ENCODE measurements at places on chromosomes 7 and 10.

DNA sequence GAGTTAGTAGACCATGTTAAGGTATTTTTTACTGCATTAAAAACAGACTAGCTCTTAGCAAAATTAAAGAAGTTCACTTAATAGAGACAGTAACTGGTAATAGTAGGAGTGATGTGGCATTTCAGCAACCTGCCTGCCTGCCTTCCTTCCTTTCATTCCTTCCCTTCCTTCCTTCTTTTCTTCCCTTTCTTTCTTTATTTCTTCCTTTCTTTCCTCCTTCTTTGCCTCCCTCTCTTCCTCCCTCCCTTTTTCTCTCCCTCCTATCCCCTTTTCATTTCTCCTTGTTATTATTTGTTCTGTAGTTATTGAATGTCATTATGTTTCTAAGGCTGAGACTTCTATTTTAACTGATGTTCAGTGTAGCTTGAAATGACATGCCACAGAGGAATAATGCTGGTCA, 146.5 kb upstream of the WNT16 start:
- no peak for DNase-seq

DNA sequence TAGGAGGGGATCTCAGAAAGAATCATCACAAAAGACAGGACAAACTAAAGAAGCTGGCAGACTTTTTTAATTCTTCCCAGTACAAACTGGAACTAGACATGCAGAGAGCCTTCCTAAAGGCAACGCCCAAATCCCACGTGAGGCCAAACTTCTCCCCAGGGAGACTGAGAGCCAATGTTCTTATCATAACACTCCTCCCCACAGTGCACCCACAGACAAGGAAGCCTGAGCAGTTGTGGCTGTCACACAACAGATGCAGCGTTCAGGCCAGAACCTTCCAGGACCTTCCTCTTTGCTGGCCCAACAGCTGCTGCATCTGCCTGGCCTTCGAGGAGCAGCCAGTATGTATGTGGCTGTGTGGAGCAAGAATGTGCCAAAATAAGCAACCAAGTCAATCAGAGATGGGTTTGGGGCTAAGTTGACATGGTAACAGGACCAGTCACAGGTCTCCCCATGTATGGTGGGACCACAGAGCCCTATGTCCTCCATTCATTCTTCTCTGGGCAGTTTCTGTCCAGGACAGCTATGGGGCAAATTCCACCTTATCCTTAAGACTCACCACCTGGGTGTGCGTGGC, 34.9 kb downstream of the SRPK2 start:
- DNase-seq = no peak

DNA sequence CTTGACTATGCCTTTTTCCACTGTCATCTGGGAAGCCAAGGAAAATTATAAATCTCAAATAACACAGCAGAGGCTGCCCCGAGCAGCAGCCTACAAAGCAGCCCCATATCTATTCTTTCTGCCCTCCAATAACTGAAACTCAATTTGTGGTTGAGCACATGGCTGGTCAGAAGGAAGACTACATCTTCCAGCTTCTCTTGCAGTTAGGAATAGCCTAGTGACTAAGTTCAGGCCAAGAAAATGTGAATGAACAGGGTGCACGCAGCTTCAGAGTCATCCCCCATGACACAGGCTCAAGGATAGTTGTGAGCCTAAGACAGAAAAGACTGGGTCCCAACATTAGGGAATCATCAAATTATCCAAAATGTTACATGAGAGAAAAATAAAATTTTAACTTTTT, 42.3 kb downstream of the CHCHD3 start:
- no peak for DNase-seq

DNA sequence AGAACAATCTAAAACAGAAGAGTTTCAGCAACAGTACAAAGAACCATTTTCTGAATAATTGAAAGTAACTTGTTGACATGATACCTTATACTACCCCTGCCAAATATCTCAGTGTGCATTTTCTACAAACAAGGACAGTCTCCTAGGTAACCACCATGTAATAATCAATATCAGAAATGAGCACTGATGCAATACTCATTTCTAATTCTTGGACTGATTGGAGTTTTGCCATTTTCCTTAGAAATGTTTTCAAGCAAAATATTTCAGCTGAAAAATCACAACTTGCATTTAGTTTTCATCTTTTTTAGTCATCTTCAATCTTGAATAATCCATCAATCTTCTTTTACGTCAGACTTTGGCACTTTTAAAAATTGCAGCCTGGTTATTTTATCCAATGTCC, 420.2 kb downstream of the CDC14C start:
- no peak for DNase-seq

- peak; percentile 25 for DNase-seq
These were observed at the start of gene FKBP9 for GRCh38 chr7:32957326-32958045. Gene FKBP9, plus strand, starts transcription at chr7:32957440. Its CDS starts 134 bp downstream, at chr7:32957574.

GRCh38 chr7:128842674-128843641, 12.8 kb downstream of the FLNC start:
- DNase-seq = no peak

DNA sequence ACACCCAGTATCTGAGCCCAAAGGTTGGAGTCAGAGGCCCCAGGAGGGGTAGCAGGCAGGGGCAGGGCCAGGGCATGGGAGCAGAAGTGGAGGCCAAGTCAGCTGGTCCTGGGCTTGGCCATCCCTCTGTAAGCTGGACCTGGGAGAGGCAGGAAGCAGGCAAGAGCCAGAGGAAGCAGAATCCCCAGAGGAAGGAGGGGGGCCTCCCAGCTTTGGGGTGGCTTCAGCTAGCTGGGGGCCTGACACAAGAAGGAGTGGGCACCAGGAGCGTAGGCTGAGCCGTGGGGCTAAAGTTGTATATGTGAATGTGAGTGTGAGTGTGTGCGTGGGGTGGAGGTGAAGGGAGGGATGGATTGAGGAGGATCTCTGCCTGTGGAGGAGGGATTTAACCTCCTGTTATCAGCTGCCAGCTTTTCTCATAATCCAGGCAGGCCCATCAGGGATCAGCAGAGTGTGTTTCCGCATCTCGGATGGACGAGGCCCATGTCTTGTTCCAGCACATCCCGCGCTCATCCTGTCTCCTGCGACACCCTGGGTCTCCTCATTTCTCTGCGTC, 54.0 kb downstream of the NEURL1 start:
- DNase-seq = no peak

- DNase-seq = no peak
These were observed 22.7 kb downstream of the BPGM start for GRCh38 chr7:134669388-134669787.

GRCh38 chr10:71276873-71277272, 42.2 kb upstream of the SLC29A3 start:
- no peak for DNase-seq

DNA sequence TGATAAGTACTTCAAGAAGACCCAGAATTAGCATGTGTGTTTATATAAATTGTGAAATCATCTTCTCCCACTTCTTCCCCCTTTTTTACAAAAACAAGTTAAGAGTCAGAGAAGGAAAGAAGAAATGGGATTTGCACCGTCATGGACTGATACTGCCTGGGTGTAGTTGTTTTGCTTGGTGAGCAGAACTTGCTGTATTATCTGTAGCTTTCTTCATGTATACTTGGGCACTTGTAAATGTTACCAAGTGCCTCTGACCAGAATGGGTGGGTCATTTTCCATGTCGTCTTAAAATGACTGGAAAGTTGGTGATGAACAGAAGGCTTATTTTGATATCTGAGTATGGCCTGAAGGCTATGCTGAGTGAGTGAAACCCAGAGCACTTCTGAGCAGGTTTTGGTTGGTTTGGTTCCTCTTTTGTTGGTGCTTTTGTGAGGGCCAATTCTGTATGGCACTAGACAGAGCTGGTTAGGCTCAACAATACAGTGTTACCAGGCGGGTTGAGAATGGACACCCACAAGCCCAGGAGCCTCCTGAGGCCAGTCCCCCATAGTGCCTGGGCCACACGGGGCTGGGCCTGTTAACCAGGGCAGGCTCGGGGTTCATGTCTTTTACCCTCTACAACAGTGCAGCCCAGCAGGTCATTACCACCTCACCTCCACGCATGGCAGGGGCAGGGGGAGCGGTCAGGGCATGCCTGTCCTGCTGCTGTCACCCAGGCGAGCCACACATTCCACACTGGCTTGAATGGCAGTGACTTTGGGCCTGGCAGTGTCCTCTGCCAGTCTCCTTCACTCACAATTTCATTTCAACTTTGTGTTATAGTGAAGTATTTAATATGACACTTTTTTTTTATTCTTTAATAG, 115.1 kb downstream of the CCNY start:
- no peak for DNase-seq

GRCh38 chr7:94440451-94441039, 45.9 kb downstream of the COL1A2 start:
- DNase-seq = no peak

- DNase-seq = no peak
These were observed 33.5 kb downstream of the DPY19L1 start for GRCh38 chr7:35003679-35004303.

DNA sequence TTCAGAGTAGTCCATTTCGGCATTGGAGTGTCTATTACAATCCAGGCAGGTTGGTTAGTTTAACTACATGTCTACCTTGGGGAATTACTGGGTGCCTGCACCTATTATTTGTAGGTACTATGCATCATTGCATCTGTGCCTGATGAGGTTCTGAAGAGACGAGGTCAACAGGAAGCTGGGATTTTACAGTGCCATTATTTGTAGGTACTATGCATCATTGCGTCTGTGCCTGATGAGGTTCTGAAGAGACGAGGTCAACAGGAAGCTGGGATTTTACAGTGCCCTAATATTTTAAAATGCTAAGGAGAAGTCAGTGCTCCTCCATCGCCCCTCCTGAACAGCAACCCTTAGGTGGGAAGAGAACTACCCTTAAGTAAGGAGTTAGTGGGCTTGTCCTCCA, 41.7 kb downstream of the NPY start:
- no peak for DNase-seq

DNA sequence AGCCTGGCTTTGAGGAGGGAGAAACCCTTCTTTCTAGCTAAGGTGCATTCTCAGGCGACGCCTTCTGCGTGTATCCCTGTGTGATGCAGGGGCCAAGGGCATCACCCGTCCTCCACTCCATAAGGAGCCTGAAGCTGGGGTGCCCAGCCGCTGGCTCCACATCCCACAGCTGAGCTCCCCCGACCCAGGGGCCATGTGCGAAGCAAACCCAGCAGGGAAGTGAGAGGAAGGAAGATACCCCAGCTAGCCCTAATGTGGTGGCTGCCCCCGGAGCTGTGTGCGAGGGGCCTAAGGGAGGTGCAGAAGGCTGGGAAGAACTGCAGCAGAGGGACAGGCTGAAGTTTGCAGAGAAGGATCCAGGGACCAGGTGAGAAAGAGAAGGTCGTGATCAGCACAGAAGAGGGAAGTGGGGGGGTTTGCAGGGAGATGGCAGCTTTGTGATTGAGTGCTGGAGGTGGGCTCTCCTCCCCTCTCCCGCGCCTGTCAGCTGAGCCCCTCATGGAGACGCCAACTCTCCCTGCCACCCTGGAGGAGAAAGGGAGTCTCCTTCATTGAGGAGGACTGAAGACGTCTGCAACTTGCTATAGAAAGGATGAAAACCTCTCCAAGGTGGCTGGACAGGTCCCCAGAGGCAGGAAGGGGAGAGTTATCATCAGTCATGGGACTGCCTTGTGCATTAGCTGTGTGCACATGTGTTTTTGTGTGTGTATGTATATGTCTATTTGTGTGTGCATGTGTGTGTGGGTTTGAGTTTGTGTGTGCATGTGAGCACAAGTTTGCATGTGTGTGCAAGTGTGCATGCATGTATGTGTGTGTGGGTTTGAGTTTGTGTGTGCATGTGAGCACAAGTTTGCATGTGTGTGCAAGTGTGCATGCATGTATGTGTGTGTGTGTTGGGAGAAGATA, 3.5 kb upstream of the CALML5 start:
- DNase-seq = no peak

GRCh38 chr7:29815181-29816105, 9.1 kb downstream of the WIPF3 start:
- DNase-seq = no peak

DNA sequence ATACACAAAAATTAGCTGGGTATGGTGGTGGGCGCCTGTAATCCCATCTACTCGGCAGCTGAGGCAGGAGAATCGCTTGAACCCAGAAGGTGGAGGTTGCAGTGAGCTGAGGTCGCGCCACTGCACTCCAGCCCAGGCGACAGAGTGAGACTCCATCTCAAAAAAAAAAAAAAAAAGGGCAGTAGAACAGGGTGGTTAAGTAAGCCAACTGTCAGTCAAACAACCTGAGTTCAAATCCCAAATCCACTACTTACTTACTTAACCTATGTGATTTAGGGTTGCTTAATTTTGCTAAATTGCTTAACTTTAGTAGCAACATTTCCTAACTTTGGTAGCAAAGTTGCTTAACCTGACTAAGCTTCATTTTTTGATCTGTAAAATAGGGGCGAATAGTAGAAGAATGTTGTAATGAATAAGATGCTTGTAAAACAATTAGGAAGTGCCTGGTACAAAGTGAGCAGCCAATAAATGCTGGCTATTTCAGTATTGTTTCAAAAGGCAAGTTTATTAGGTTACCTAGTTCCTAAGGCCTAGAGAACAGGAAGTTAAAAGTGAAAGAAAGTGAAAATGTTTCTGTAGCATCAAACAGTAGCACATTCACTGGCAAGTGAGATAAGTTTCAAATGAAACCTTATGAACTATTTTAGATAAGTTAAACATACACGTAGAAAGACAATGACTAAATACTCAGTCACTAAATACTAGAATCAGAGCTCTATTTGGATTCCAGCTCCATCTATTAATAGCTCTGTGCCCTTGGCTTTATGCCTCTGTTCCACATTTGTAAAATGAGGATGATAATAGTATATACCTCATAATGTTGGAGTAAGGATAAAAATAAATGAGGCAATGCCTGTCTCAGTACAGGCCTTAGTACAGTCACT, 64.3 kb downstream of the HOXA1 start:
- no peak for DNase-seq

DNA sequence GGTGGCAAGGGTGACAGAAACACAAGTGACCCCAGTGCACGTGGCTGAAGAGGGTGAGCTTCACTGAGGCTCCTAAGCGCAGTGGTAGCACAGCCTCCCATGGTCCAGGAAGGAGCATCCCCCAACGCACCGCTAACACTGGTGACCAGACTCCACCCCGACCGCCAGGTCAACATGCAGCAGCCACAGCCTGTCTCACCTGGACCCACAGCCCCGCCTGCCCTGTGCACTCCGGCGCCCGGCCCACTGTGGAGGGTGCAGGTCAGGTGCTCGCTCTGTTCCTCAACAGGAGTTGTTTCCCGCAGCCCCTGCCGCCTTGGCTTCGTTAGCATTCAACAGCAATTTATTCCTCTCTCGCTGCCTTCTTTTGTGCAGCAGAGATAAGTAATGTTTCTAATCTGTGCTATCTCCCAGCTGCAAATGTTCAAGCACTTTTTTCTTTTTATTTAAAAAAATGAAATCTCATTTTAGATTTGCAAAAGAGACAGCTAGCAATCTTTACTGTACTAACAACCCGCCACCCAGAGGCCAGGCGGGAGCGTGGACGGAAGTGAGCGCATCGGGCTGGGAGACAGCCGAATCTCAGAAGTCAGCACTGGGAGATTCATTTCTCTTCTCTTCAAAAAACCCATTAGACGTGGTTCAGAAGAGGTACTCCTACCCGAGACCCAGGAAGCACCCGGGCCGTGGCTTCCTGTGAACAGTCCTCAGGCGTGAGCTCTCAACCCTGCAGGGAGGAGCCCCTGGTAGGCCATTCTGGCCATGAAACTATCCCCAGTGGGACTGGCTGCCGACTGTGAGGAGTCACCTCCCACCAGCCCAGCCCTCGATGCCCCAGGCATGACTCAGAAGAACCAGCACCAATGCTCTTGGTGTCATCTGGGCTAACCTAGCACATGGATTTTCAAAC, 133.4 kb downstream of the MAD1L1 start:
- DNase-seq = peak; percentile 22

GRCh38 chr10:113617086-113617485, 46.8 kb downstream of the NRAP start:
- no peak for DNase-seq

GRCh38 chr10:31912898-31913850, 15.5 kb downstream of the ARHGAP12 start:
- DNase-seq = no peak
